H4 (cell line): ENCODE measurements at places on chromosomes 1 and 21.
A peak's percentile ranks its signal among the peaks of the same experiment; 100 is the strongest.

DNA sequence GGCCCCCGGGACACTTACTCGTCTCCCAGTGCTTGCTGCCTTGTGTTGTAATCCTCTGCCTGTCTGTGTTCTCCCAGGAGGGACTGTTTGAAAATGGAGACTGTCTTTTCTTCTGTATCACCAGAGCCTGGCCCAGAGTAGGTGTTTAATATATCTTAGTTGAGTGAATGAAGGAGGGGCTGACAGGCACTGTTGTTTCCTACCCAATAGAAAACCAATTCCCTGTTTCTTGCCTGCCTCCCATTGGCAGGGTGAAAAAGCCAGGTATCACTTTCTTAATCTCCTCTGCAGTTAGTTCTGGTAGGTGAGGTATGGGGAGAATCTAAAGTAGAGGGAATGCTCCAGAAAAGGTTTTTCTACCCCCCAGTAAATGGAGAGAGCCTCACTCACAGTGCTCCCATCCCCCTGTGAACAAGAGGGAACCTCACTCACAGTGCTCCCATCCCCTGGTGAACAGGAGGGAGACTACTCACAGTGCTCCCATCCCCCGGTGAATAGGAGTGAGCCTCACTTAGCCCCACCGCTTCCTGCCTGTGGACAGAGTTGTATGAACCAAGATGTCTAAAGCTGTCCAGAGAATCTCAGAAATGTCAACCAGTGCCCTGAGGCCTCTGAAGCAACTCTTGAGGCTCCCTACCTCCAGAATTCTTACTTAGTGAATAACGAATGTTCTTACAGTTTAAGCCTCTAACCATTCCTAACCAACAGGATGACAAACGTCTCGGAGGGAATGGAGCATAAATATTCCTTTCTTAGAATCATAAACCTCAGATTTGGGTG, at the start of gene GJA5:
Gene GJA5 (minus strand): TSS at position 122 of the 780 bp plus-strand sequence. CDS start 1,364 bp downstream, outside the sequence.
- no peak for DNase-seq

DNA sequence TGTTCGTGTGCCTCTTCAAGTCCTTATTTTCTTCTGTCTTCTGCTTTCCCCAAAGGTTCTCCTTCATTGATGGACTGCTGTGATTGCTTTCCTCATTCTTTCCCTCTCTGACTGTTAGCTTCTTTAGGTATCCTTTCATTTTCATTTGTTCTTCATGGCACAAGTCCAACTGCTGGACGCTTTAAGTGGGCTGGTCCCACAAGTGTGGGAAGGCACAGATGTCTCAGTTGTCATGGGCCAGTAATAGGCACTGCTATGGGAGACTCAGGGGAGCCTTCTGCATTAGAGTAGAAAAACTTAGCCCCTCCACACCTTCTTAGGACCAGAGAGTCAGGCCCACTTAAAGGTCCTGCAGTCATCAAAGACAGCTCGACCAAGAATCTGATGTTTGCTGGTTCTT, 122.3 kb upstream of the C1orf105 start:
- peak; percentile 30 for DNase-seq

DNA sequence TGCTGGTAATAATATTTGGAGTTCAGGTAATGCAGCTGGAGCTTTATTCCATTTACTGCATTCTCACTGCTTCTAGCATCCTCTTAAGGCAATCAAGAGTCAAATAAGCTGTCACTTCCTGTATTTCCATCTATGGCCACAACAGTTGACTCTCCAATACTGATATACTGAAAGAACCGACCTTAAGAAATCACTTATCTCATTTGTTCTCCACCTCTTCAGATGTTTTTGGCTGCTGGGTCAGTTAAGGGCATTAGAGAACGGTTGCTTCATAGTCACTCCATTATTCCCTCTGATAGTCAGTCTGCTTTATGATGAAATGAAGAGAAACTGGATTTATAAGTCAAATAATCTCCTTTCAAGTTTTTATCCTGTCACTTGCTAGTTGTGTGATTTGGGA, 14.2 kb upstream of the RGS4 start:
- no peak for DNase-seq

- DNase-seq: no peak
These were observed 308.4 kb downstream of the RGS7 start for GRCh38 chr1:241048622-241049021.

GRCh38 chr21:34579411-34579810, 35.5 kb downstream of the RCAN1 start:
- DNase-seq: no peak

DNA sequence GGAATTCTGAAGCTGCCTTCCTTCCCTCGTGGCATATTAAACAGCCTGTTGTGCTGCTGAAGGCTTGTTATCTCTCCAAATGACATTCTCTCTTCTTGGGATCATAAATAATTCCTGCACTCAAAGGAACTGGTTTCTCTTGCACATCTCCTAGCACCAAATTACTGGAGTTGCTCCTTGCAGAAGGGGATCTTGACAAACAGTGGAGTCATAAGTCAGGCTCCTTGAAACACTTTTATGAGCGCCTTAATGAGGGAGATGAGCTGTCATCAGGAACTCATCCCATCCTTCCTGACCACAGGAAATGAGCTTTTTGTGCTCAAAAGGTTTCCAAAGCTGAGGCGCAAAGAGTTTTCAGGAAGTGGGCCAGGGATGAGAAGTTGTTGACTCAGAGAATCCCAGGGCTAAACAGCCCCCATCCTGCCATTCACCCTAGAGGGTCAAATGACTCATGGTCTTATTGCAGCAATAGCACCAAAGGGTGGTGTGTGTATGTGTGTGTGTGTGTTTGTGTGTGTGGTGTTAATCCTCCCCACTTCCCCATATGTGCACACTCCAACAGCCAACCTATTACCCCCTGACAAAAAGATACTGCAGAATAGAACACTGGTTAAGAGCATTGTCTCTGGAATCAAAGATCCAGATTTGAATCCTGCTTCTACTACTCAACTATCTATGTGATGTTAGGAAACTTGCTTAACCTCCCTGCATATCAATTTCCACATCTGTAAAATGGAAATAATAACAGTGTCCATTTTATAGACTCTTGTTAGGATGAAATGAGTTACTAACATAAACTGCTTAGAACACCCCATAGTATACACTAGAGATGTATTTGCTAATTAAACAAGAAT, 2.8 kb upstream of the PHC2 start:
- peak; percentile 90 for DNase-seq

DNA sequence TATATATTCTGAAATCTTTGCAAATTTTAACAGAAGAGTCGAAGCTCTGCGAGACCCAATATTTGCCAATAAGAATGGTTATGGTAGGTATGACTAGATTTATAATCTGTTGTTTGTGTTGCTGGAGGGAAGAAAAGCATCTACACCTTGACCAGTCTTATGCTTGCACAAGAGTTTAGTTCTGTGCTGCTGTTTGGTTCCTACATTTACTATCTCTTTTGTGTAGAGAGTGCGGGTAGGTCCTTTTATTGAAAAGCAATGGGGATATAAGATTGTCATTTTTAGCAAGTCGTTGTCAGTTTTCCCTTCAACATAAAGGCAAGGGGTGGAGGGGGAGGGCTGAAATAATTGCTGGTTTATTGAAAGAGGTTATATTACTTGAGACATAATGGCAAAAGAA, 396 bp downstream of the ELAVL4 start:
- no peak for DNase-seq

GRCh38 chr21:39523399-39523798, 71.6 kb downstream of the SH3BGR start:
- no peak for DNase-seq

GRCh38 chr1:216824511-216824910, 101.3 kb upstream of the ESRRG start:
- no peak for DNase-seq

GRCh38 chr1:82388679-82389078, 587.9 kb downstream of the ADGRL2 start:
- peak; percentile 10 for DNase-seq
